ENCODE measurements at places on chromosomes 12 and 14.

DNA sequence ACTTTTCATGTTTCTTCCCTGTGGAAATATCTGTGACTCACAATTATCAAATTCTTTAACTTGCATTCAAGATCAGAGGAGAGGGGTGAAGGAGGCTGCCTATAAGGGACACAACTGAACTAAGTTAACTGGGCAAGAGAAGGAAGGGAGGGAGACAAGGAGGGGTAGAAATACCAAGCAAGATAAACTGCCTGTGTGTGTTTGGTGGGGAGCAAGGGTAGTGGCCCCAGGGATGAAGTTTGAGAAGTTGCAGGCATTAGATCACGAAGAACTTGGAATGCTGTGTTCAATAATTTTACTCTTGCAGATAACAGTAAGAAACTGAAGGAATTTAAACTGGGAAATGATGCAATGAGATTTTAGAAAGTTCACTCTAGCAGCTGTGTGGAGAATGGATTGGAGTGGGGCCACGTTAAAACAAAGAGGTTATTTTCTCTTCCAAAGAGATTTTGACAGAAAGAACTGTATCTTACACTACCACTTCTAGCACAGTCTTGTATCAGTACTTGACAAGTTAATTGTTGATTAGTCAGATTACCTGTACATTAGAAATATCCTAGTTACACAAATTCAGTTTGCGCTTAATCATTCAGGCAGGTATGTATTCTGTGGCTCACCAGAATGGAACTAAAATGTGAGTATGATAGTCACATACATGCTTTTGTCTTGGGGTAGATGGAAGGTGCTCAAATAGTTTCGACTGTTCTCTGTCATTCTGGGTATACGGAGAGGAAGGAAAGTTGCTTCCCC is 7.4 kb downstream of the PKP2 start:
- no peak for DNase-seq

DNA sequence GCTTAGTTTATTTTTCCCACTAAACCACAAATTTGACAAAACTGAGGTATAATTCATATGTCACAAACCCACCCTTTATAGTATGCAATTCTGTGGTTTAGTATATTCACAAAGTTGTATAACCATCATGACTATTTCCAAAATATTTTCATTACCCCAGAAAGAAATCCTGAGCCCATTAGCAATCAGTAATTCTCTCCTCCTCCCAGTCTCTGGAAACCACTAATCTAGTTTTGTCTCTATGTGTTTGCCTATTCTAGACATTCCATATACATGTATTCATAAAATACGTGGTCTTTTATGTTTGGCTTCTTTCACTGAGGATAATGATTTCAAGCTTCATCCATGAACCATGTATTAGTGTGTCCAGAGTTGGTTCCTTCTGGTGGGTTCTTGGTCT is 267.6 kb downstream of the AEBP2 start:
- DNase-seq: no peak

DNA sequence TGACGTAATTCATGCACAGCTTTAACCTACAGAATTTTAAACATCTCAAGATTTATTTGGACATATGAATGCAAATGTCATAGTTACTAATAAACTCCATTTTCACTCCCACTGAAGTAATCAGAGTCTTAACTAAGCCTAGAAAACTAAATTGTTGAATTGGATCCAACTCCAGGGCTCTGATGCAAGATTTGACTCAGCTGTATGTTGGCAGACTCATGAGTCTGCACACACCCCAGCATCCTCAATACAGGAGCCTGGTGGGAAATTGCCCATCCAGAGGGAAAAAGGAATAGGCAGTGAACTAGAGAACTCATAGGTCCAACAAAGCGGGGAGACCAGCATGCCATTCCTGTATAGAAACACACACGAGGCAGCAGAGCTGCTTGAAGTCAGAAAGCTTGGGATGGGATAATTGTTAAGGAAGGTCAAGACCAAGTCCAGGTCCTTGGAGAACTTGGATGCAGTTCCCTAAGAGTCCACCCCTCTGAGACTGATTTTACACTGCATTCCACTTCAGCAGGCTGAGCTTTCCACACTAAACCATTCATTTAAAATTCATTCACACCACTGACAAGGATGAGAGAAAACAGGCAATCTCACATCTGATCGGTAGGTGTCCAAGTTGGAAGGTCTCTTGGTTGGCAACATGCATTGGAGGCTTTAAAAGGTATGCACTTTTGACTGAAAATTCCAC is 14.4 kb downstream of the TMTC1 start:
- DNase-seq: no peak

- no peak for DNase-seq
Measured at GRCh38 chr14:65345266-65345665, 67.3 kb upstream of the FUT8 start.

DNA sequence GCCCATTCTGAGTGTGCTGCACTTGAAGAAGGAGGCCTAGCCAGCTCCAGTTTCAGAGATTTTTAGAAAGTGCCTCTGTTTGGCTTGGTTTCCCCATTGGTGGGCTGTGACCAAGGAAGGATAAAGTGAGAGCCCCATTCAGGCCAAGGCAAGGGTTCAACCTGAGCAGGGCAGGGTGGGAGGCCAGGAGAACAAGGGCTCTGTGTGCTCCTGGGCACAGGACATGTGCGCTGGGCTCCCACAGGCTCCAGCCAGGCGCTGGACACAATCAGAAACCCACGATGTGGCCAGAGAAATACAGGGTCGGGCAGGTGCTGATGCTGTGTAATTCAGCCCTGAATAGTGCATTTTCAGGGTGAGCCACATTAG is 23.1 kb downstream of the WSCD2 start:
- no peak for DNase-seq

- DNase-seq: no peak
Measured at GRCh38 chr12:47785036-47785886, 12.2 kb downstream of the SLC48A1 start.

DNA sequence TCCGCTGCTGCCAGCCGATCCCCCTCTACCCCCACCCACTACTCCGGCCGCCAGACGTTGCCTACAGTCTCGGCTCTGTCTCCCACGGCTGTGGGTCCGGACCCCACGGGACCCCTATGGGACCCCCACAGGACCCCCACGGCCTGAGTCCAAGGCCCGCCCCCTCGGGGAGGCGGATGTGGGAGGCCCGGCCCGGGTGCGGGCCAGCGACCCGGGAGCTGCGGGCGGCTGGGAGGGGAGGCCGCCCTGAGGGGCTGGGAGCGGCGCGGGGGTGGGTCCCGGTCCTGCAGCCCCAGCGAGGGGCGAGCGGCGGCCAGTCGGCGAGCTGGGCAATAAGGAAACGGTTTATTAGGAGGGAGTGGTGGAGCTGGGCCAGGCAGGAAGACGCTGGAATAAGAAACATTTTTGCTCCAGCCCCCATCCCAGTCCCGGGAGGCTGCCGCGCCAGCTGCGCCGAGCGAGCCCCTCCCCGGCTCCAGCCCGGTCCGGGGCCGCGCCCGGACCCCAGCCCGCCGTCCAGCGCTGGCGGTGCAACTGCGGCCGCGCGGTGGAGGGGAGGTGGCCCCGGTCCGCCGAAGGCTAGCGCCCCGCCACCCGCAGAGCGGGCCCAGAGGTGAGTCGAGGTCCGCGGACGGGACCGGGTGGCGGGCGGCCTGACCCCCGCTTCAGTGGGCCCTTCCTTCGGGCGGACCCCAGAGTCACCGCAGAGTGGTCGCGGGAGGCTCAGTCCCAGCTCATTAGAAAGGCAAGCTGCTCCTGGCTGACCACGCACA is at the start of gene ACVRL1:
ACVRL1 (plus strand) TSS at position 422 of the 773 bp plus-strand sequence. CDS start 4,971 bp downstream, outside the sequence.
- no peak for DNase-seq

DNA sequence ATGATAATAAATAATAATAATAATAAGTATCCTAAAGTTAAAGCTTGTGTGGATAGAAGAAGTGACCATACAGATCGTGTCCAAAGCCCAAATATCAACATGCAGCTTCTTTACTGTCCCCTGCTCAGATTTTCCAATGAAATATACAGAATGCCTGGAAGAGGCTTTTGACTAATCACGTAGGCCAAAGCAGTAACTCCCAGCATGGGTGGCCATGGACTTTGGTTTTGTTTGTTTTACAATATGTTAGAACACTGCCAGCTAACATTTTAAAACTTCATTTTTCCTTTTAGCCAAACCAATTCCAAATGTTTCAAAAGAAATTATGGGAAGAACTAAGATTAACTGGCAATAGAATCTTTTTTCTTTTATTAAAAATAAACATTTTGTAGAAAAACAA is 400.0 kb upstream of the FLRT2 start:
- DNase-seq: no peak

DNA sequence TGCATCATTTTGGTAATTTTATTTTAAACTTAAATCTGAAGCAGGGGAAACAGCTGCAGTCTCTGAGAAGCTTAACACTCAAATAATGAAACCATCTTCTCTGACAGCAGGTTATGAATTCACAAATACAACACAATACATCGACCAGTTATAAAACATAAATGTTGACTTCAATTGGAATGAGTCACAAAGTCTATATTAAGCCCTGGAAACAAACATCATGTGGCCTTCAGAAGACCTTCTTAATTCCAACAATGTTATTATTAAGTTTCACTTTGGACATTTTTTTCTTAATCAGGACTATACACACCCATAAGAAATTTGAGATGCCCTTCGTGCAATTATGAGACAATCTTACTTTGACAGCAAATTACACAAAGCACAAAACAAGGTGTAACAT is 68.9 kb downstream of the CEP128 start:
- DNase-seq: no peak

DNA sequence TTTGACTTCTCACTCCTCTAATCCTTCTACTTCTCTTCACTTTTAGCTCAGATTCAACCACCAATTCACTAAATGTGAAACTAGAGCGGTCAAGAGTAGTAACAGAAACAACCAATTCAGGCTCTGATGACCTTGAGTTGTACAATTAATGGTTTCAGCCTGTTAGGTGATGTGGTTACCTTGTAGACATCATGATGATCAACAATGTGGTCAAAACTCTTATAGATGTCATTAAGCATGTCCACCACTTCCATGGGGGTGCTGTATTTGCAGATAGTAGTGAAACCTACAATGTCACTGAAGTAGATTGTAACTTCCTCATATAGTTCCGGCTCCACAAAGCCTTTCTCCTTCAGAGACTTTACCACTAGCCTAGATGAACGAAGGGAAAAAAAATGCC is 54.1 kb upstream of the PLBD1 start:
- DNase-seq: no peak

DNA sequence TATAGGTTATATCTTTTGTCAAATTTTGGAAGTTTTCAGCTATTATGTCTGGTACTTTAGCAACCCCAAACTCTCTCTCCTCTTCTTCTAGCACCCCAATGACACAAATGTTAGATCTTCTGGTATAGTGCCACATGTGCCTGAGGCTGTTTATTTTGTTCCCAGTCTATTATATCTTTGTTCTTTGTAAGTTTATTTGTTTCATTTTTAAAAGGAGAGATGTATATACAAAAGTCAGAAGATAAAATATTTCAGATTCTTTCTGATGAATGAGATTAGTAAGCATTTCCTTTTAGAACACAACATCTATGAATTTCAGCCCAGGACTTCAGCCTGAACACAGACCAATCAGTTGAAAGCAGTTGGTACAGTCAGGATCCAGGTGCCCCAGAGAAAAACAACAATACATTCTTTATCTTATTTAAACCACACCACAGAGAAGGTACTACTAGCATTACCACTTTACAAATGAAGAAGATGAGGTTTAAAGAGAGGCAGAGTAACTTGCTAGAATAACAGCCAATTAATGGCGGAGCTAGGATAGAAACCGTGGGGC is 114.1 kb upstream of the BTG1 start:
- no peak for DNase-seq

DNA sequence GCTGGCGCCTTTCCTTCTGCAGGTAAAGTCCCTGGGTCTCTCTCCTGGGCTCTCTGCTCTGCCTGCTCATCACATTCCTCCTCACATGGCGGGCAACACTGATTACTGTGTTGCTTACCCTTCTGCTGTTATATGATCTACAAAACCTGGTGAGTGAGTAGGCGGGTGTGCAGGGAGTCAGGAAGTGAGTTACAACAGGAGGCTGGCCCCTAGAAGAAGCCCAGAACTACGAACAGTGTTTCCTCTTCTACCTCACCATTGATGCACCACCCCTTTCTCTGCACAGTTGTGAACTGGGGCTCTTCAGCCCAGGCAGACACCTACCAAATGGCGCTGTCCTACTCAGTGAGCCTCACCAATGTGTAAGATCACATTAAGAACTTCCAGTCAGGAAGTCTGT is 4.9 kb upstream of the KLHL33 start:
- peak; percentile 17 for DNase-seq

GRCh38 chr12:130253866-130254265 is 83.8 kb upstream of the PIWIL1 start:
- DNase-seq: no peak

DNA sequence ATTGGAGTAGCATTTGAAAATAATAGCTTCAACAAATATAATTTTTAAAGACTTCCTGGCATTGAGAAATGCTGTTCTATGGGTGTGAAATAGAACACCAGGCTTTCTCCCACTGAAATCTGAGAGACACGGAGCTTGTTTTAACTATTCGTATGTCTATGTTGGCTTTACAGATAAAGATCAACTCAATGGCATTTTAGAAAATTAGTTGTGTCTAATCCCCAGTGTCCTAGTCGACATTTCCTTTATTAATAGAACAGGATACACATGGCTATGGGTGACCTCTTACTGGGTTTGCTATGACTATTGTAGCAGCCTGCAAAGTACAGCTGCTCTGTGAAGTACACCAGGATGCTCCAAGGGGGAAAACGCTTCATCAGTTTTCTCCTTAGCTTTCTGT is 159.3 kb downstream of the SLC25A21 start:
- DNase-seq: no peak

GRCh38 chr12:57842342-57843294 is 3.9 kb downstream of the CTDSP2 start:
- no peak for DNase-seq

DNA sequence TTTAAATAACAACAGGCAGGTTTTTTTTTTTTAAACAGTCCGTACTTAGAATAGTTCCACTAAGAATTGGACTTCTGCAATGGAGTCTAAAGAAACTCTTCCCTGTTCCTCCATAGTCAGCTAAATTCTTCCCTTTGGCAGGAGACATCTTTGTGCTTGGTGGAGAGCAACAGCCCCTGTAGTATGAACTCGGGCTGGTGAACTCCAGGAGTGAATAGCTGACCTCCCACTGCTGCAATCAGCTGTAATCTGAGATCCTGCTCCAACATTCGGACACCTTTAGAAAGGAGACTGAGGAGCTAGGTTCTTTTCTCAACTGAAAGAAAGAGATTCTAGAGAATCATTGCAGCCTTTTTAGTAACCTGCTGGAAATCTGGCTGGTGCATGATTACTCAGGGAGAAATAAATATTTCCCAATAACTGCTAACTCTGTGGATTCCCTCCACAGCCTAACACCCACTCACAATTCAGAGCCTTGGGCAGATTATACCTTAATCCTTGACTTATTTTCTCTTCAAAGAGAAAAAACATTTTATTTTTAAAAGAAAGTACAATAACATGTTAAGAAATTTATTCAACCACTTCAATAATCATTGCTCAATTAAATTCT is 25.6 kb upstream of the DBX2 start:
- DNase-seq: no peak

- no peak for DNase-seq
Measured at GRCh38 chr12:102955926-102956737, 1.3 kb upstream of the ASCL1 start.

All from stimulated activated CD8-positive, alpha-beta memory T cell treated with anti-CD3 and anti-CD28 coated beads, Interleukin-7, amount 100 ng/mL, for 48 hours (primary cell).